ENCODE measurements at places on chromosomes 11 and 22. TPM values are rescaled to one million over a fixed set of nuclear protein-coding genes. Genes with fewer than 3 reads are reported as not detected.

GRCh38 chr22:19440411-19441195 is 6.9 kb downstream of the C22orf39 start:
- peaks cover 21% of the 10 kb centered on the region for H3K36me3 ChIP-seq
- no peak for DNase-seq
- no peaks in the 10 kb centered on the region for H3K27me3 ChIP-seq
- no peak overlapping the region for H3K27ac ChIP-seq
- no peak overlapping the region for H3K4me3 ChIP-seq
- no peaks in the 10 kb centered on the region for H3K4me1 ChIP-seq

DNA sequence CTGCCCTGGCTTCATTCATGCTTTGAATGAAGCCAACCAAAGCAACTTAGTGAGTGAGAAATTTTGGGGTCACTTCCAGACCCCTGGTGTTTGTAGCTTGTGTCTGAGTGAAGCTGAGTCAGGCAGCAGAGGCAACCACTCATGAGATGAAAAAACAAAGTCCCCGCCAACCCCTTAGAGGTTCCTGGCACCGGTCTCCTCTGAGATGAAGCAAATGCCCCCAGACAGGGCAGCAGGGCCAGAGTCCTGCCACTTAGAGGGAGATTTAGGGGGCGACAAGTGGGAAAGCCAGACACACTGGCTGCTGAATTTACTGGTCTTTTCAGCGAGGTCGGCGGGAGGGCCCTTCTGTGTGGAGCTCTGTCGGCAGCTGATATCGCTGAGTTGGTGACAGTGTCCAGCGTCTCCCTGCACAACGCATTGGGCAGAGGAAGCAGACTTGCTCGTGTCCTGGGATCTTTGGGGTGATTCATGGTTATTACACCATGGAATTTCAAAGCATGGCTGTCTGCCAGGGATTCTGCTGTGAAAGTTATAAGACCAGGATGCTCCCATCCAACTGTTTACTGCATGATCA is 482.6 kb downstream of the MIAT start:
- peaks cover 5% of the 10 kb centered on the region for H3K4me1 ChIP-seq
- no peak overlapping the region for H3K27ac ChIP-seq
- no peak overlapping the region for H3K4me3 ChIP-seq
- peaks cover 11% of the 10 kb centered on the region for H3K27me3 ChIP-seq
- peak; percentile 83 for DNase-seq

- peaks cover 3% of the 10 kb centered on the region for H3K4me1 ChIP-seq
- H3K36me3 ChIP-seq: no peaks in the 10 kb centered on the region
- no peak for DNase-seq
- no peak overlapping the region for H3K4me3 ChIP-seq
- H3K27ac ChIP-seq: no peak overlapping the region
These were observed 12.3 kb downstream of the PAX6 start for GRCh38 chr11:31798554-31799434.

DNA sequence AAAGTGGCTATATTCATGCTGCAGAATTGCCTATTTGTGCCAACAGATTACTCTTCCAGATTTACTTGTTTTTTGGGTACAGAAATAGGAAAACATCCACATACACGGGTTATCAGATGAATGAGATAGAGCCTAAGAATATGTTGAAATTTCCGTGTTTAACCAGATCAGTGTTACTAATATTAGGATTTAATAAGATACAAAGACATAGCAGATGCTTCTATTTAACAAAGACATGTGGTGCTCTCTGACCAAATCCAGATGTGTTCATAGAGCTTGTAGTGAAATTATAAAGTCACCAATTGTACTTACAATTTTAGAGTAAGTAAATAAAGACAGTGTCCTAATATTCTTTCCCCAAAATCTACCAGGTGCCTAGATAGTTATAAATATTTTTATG is 208.0 kb downstream of the CASP12 start:
- no peak overlapping the region for H3K4me3 ChIP-seq
- H3K4me1 ChIP-seq: no peaks in the 10 kb centered on the region
- no peaks in the 10 kb centered on the region for H3K36me3 ChIP-seq
- no peak overlapping the region for H3K27ac ChIP-seq

The FAM83F gene
- not detected for total RNA-seq

DNA sequence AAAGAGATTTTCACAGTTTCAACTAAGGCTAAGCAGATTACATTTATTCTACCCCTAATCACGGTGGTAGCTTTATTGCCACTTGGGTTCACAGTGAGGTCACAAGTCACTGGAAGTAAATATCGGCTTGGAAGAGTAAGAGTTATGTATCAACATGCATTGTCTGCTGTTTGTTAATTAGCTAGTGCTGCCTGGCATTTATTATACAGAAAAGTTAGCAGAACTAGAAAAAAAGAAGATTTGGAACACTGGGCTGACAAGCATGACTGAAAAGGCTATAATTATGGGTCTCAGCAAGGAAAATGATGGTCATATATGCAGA is 13.7 kb upstream of the RAB38 start:
- no peak overlapping the region for H3K27ac ChIP-seq
- H3K36me3 ChIP-seq: no peaks in the 10 kb centered on the region
- DNase-seq: no peak
- no peak overlapping the region for H3K4me3 ChIP-seq
- no peaks in the 10 kb centered on the region for H3K27me3 ChIP-seq

GRCh38 chr11:78201096-78201818 is 12.5 kb downstream of the USP35 start:
- H3K4me1 ChIP-seq: no peaks in the 10 kb centered on the region
- no peak for DNase-seq
- H3K4me3 ChIP-seq: no peak overlapping the region
- H3K36me3 ChIP-seq: peaks cover 52% of the 10 kb centered on the region
- H3K27me3 ChIP-seq: no peaks in the 10 kb centered on the region

GRCh38 chr11:43574949-43575912 is 105.3 kb upstream of the HSD17B12 start:
- H3K4me3 ChIP-seq: peak overlapping the region; percentile 23
- H3K36me3 ChIP-seq: no peaks in the 10 kb centered on the region
- H3K27me3 ChIP-seq: peaks cover 69% of the 10 kb centered on the region
- no peaks in the 10 kb centered on the region for H3K4me1 ChIP-seq
- H3K27ac ChIP-seq: no peak overlapping the region
- DNase-seq: peak; percentile 82

GRCh38 chr22:44000123-44000522 is 24.0 kb upstream of the PARVB start:
- H3K4me3 ChIP-seq: no peak overlapping the region
- no peak overlapping the region for H3K27ac ChIP-seq
- H3K36me3 ChIP-seq: peaks cover 28% of the 10 kb centered on the region
- no peaks in the 10 kb centered on the region for H3K27me3 ChIP-seq

The IL10RA gene
- total RNA-seq: not detected

The APOL5 gene
- total RNA-seq: 0.18 TPM

DNA sequence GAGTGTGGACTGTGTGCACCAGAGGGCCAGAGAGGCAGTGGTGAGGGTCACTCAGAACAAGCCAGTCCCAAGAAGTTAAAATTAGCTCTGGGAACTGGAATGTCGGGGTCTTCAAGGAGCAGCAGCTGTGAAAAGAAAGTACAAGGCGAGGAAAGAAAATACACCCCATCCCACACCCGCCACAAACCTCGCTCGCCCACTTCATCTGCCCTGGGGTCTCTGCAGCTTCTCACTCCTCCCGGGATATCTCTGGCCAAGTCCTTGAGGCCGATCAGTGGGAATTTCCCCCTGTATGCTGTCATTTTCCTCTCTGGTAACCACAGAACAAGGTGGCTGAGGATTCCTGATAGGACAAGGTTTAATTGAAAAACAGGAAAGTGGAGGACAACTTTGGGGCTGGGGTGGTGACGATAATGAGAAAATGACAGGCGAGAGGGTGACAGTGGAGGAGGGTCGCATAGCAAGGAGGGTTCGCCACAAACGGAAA is 36.3 kb upstream of the TIMP3 start:
- H3K27ac ChIP-seq: peak overlapping the region; percentile 29
- no peak overlapping the region for H3K4me3 ChIP-seq
- no peaks in the 10 kb centered on the region for H3K27me3 ChIP-seq
- no peak for DNase-seq
- H3K4me1 ChIP-seq: peaks cover 23% of the 10 kb centered on the region

DNA sequence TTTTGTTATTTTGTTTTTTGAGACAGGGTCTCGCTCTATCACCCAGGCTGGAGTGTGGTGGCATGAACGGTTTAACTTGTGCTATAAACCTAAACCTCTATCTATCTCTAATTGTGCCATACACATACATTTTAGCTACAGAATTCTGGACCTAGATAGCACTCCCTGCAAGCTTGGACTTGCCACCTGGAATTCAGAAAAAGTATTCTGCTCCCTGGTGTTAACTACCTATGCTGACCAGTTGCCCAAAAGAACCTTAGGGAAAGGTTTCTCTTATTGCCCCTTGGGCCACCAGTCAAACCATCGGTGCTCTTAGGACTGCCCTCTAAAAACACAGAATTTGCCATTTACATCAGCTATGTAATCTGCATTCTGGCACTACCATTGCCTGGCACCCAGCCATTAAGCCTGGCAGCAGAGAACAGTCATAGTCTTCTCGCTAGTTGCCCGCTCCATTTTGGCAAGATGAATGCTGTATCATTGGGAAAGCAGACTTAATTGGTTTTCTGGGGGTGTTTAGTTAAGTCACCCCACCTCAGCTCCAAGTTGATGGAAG is 55.3 kb downstream of the ETS1 start:
- no peak for DNase-seq
- H3K27ac ChIP-seq: no peak overlapping the region
- H3K4me1 ChIP-seq: peaks cover 8% of the 10 kb centered on the region

The APOBEC3H gene
- not detected for total RNA-seq

DNA sequence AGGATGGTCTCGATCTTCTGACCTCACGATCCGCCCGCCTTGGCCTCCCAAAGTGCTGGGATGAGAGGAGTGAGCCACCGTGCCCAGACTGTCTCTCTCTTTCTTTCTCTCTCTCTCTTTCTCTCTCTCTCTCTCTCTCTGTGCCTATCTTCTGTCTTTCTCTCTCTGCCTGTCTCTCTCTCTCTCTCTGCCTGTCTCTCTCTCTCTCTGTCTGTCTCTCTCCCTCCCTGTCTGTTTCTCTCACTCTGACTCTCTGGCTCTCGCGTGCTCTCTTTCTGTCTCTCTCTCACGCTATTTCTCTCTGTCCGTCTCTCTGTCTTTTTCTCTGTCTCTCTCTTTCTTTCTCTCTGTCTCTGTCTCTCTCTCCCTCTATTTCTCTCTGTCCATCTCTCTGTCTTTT is 3911.2 kb upstream of the OR11H1 start:
- H3K27ac ChIP-seq: no peak overlapping the region
- H3K36me3 ChIP-seq: no peaks in the 10 kb centered on the region
- H3K4me3 ChIP-seq: no peak overlapping the region
- no peaks in the 10 kb centered on the region for H3K4me1 ChIP-seq
- no peak for DNase-seq

The LRRC10B gene
- not detected for total RNA-seq

DNA sequence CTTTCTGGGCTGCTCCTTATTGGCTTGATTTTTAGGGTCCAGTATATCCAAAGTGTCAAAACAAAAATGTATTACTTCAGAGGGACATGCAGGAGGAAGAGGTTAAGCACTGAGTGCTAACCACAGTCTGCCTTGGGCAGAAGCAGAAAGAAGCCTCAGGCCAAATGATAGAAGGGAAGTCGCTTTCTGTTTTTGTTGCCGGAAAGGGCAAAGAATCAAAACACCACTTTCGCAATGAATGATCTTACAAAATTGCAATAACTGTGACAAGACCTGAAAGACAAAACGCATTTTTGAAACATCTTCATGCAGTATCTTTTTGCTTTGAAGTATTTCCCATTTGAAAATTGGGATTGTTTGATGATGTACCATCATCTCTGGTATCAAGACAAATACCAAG is 70.1 kb upstream of the PICALM start:
- H3K4me3 ChIP-seq: no peak overlapping the region
- no peak for DNase-seq
- H3K36me3 ChIP-seq: no peaks in the 10 kb centered on the region
- H3K27ac ChIP-seq: no peak overlapping the region
- H3K27me3 ChIP-seq: no peaks in the 10 kb centered on the region
- peaks cover 6% of the 10 kb centered on the region for H3K4me1 ChIP-seq

DNA sequence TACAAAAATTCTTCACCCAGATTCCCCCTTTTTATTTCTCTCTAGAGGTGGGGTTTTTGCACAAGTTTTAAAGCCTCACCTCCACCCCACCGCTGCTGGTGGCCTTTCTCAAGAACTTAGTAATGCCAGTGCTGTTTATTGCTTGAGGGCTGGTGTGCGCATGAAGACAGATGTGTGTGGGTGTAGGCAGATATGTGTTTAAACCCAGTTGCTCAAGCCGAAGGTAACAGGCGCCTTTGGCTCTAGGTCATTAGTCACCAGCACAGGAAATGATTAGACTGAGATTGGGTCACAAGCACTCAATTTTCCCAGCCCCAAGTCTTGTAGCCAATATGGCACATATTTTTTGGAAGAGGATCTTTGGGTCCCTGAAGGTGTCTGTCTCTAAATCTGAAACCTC is 2.7 kb upstream of the CLMP start:
- DNase-seq: peak; percentile 97
- H3K4me3 ChIP-seq: no peak overlapping the region
- peak overlapping the region; percentile 41 for H3K27ac ChIP-seq
- H3K27me3 ChIP-seq: no peaks in the 10 kb centered on the region

- peak within 1 kb of the TSS; percentile 63 for H3K27ac ChIP-seq
- H3K27me3 ChIP-seq: peaks cover 6% of the 10 kb centered on the region
- peaks cover 22% of the 10 kb centered on the region for H3K4me1 ChIP-seq
- H3K4me3 ChIP-seq: no peak within 1 kb of the TSS
- no peaks in the 10 kb centered on the region for H3K36me3 ChIP-seq
- peak; percentile 60 for DNase-seq
These were observed at the start of gene PKP3 for GRCh38 chr11:394034-394857. Gene PKP3, plus strand, starts transcription at chr11:394209. Its CDS starts 84 bp downstream, at chr11:394293.

- H3K27me3 ChIP-seq: no peaks in the 10 kb centered on the region
- no peak overlapping the region for H3K4me3 ChIP-seq
- no peak overlapping the region for H3K27ac ChIP-seq
- no peak for DNase-seq
These were observed 44.9 kb downstream of the OR4C46 start for GRCh38 chr11:54558919-54559318.

The SDHD gene
- 83.2 TPM for total RNA-seq

- no peak for DNase-seq
- peaks cover 10% of the 10 kb centered on the region for H3K4me1 ChIP-seq
- H3K27ac ChIP-seq: peak overlapping the region; percentile 70
These were observed 278 bp downstream of the ROM1 start for GRCh38 chr11:62613291-62613778.

DNA sequence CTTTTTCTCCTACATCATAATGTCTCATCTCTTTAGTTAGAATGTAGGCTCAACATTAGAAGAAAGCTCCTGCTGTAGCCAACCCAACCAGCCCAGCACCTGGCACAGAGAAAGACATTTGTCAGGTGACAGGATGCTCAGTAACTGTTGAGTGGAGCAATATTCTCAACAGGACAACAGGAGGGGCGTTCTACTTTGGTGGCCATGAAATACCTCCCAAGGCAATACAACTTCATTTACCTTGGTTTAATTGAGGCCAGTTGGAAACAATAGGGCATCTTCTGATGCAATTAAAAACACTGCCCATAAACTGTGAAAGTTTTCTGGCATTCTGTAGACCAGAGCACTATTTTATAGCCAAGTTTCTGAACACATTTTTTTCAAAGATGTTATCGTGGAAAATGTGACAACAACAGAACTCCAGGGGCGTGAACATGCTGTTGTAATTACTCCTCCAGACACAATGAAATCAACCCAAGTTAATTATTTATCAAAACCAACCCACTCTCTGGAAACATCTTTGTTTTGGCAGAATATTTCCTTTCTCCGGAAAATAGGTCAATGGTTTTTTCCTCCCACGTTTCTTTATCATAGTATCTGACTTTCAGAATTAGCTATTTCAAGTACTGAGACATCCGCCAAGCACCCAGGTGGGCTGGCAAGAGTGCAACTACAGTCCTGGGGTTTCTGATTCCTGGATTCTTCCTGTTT is 538.1 kb downstream of the SOX6 start:
- no peak overlapping the region for H3K4me3 ChIP-seq
- H3K27ac ChIP-seq: no peak overlapping the region
- no peaks in the 10 kb centered on the region for H3K27me3 ChIP-seq
- H3K4me1 ChIP-seq: peaks cover 9% of the 10 kb centered on the region
- H3K36me3 ChIP-seq: no peaks in the 10 kb centered on the region
- DNase-seq: no peak
